Activated naive CD8-positive, alpha-beta T cell treated with anti-CD3 and anti-CD28 coated beads, Interleukin-2, amount 50 U/mL, for 24 hours (primary cell): ENCODE measurements at places on chromosomes 5 and 9.

GRCh38 chr9:3949744-3950143 is 350.1 kb downstream of the GLIS3 start:
- H3K27ac ChIP-seq, result no peak overlapping the region
- peaks cover 1% of the 10 kb centered on the region for H3K4me1 ChIP-seq
- H3K27me3 ChIP-seq, result peaks cover 2% of the 10 kb centered on the region

DNA sequence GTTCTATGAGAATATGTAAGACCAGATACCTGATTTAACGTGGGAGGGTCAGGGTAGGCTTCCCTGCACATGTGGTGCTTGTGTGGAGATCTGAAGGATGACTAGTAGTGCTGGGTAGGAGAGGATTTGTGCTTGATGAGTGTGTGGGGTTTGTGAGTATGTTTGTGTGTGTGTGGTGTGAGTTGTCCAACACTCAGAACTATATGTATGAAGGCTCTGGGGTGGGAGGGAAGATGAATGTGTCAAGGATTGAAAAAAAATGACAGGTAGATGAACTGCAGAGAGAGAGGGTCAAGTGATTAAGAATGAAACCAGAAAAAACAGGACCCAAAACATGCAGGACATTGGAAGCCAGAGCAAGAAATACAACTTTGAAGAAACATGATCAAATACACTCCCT is 154.6 kb upstream of the NR3C1 start:
- no peak overlapping the region for H3K4me3 ChIP-seq
- DNase-seq, result no peak
- H3K4me1 ChIP-seq, result peaks cover 13% of the 10 kb centered on the region

GRCh38 chr5:95524423-95524822 is 30.4 kb downstream of the SKIC3 start:
- no peaks in the 10 kb centered on the region for H3K27me3 ChIP-seq
- H3K4me1 ChIP-seq, result no peaks in the 10 kb centered on the region
- H3K27ac ChIP-seq, result no peak overlapping the region

- H3K36me3 ChIP-seq, result no peaks in the 10 kb centered on the region
- no peak overlapping the region for H3K4me3 ChIP-seq
- H3K27ac ChIP-seq, result no peak overlapping the region
- DNase-seq, result no peak
- H3K27me3 ChIP-seq, result peaks cover 43% of the 10 kb centered on the region
- H3K4me1 ChIP-seq, result no peaks in the 10 kb centered on the region
Observed at GRCh38 chr9:101442318-101442717, 6.7 kb upstream of the ALDOB start.

GRCh38 chr5:168307925-168308584 is 16.6 kb downstream of the WWC1 start:
- no peak overlapping the region for H3K4me3 ChIP-seq
- peaks cover 5% of the 10 kb centered on the region for H3K27me3 ChIP-seq
- H3K36me3 ChIP-seq, result no peaks in the 10 kb centered on the region
- H3K4me1 ChIP-seq, result no peaks in the 10 kb centered on the region
- no peak for DNase-seq

- no peak overlapping the region for H3K4me3 ChIP-seq
- no peak overlapping the region for H3K27ac ChIP-seq
- H3K27me3 ChIP-seq, result no peaks in the 10 kb centered on the region
- no peak for DNase-seq
- no peaks in the 10 kb centered on the region for H3K36me3 ChIP-seq
Observed at GRCh38 chr9:86766912-86767311, 180.4 kb downstream of the GAS1 start.

DNA sequence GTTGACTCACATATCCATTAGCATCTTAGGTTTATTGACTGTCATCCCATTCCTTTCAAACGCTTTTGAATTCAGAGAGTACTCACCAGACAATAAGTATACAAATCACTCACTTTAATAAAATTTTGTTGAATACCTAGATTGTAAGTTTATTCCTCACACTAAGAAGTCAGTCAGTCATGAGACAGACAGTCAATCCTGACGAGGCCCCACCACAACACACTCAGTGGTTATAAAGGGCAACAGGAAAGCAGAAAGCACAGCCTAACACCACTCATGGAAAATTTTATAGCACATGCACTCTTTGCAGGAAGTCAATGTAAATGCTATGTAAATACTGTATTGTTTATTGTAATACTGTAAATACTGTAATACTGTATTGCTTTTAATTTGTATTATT is 176.3 kb upstream of the PTGER4 start:
- peak overlapping the region; percentile 56 for H3K27ac ChIP-seq
- H3K4me3 ChIP-seq, result no peak overlapping the region
- H3K4me1 ChIP-seq, result peaks cover 22% of the 10 kb centered on the region

DNA sequence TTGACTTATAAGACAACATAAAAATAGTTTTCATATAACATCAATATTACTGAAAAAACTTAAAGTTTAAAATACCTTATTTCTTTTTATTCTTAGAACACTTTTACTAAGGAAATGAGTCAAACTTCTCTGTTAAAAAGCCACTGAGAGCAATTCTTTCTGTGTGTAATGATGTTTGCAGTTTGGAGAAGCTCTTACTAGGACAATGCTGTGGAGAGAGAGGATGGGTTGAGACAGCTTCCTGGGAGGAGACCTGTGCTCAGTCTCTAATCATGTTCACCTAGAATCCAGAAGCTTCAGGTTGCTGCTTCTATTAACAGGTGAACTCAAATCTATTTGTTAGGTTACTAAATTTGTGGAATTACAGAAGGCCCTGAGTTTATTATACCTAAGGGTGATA is 198.5 kb downstream of the DNAH5 start:
- H3K4me3 ChIP-seq, result no peak overlapping the region
- H3K27me3 ChIP-seq, result no peaks in the 10 kb centered on the region
- H3K4me1 ChIP-seq, result no peaks in the 10 kb centered on the region
- DNase-seq, result no peak
- H3K27ac ChIP-seq, result no peak overlapping the region

- H3K4me3 ChIP-seq, result no peak overlapping the region
- no peak for DNase-seq
- H3K4me1 ChIP-seq, result no peaks in the 10 kb centered on the region
- H3K27ac ChIP-seq, result no peak overlapping the region
- H3K36me3 ChIP-seq, result no peaks in the 10 kb centered on the region
Observed at GRCh38 chr9:15101095-15101494, 190.9 kb upstream of the FREM1 start.

- peaks cover 21% of the 10 kb centered on the region for H3K27me3 ChIP-seq
- peaks cover 16% of the 10 kb centered on the region for H3K4me1 ChIP-seq
- no peak for DNase-seq
Observed at GRCh38 chr9:121298689-121299466, 30.9 kb downstream of the GSN start.

GRCh38 chr5:128197896-128198522 is 114.4 kb downstream of the SLC12A2 start:
- H3K4me1 ChIP-seq, result peaks cover 33% of the 10 kb centered on the region
- H3K4me3 ChIP-seq, result no peak overlapping the region
- peaks cover 7% of the 10 kb centered on the region for H3K27me3 ChIP-seq
- peaks cover 11% of the 10 kb centered on the region for H3K36me3 ChIP-seq

- peaks cover 30% of the 10 kb centered on the region for H3K4me1 ChIP-seq
- DNase-seq, result no peak
- H3K36me3 ChIP-seq, result peaks cover 66% of the 10 kb centered on the region
Observed at GRCh38 chr5:87400305-87400899, 12.3 kb downstream of the CCNH start.

GRCh38 chr5:176637556-176637955 is 7.1 kb downstream of the EIF4E1B start:
- peaks cover 26% of the 10 kb centered on the region for H3K27me3 ChIP-seq
- H3K4me3 ChIP-seq, result no peak overlapping the region
- no peak for DNase-seq
- no peaks in the 10 kb centered on the region for H3K36me3 ChIP-seq
- peaks cover 9% of the 10 kb centered on the region for H3K4me1 ChIP-seq

GRCh38 chr5:141852448-141852847 is 25.8 kb downstream of the PCDH1 start:
- H3K36me3 ChIP-seq, result no peaks in the 10 kb centered on the region
- H3K4me3 ChIP-seq, result no peak overlapping the region
- DNase-seq, result no peak

DNA sequence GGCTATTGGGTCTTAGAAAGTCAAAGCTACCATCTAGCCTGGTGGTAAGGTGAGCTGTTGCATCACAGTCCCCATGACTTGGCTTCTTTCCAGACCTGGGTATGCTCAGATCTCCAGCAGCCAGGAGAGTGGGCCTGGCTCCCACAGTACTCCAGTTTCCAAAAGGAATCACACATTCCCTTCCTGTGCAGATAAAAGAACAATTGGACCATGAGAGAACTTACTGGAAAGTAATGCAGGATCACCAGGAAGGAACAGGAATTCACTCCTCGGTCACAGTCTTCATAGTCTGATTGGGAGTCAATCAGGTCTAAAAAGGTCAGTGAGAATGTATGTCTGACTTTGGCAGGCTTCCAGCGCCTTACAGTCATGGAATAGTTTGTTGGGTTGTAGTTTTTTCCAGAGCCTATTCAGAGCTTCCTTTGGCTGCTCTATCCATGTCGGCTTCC is 47.8 kb upstream of the CD180 start:
- H3K36me3 ChIP-seq, result no peaks in the 10 kb centered on the region
- H3K4me3 ChIP-seq, result no peak overlapping the region
- H3K27me3 ChIP-seq, result no peaks in the 10 kb centered on the region
- DNase-seq, result no peak
- no peak overlapping the region for H3K27ac ChIP-seq

GRCh38 chr9:134847752-134848432 is 32.7 kb upstream of the FCN2 start:
- DNase-seq, result no peak
- H3K27ac ChIP-seq, result no peak overlapping the region
- H3K27me3 ChIP-seq, result no peaks in the 10 kb centered on the region
- H3K4me1 ChIP-seq, result no peaks in the 10 kb centered on the region

- H3K36me3 ChIP-seq, result no peaks in the 10 kb centered on the region
- no peaks in the 10 kb centered on the region for H3K27me3 ChIP-seq
- H3K4me1 ChIP-seq, result peaks cover 24% of the 10 kb centered on the region
- H3K27ac ChIP-seq, result no peak overlapping the region
- no peak overlapping the region for H3K4me3 ChIP-seq
- no peak for DNase-seq
Observed at GRCh38 chr9:89281106-89281505, 29.9 kb upstream of the CKS2 start.

- H3K4me3 ChIP-seq, result no peak overlapping the region
- H3K27me3 ChIP-seq, result no peaks in the 10 kb centered on the region
- DNase-seq, result no peak
- H3K36me3 ChIP-seq, result no peaks in the 10 kb centered on the region
- H3K4me1 ChIP-seq, result no peaks in the 10 kb centered on the region
Observed at GRCh38 chr9:121851641-121852091, 200.2 kb downstream of the DAB2IP start.

DNA sequence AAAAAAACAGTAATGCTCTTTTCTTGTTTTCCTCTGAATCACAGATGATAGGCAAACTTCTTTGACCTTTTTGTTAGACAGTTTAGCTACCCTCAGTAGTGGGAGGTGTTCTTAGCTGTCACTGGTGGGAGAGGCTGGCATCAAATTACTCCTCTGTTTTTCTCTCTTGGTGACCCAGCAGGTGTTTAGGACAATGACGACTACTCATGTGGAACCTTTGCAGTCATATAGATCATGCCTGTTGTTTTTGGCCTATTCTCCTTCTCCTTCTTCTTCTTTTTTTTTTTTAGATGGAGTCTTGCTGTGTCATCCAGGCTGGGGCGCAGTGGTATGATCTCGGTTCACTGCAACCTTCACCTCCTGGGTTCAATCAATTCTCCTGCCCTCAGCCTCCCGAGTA is 15.4 kb upstream of the NPR2 start:
- H3K27ac ChIP-seq, result no peak overlapping the region
- peaks cover 14% of the 10 kb centered on the region for H3K36me3 ChIP-seq
- no peak for DNase-seq
- H3K27me3 ChIP-seq, result no peaks in the 10 kb centered on the region
- H3K4me1 ChIP-seq, result peaks cover 4% of the 10 kb centered on the region
- no peak overlapping the region for H3K4me3 ChIP-seq

DNA sequence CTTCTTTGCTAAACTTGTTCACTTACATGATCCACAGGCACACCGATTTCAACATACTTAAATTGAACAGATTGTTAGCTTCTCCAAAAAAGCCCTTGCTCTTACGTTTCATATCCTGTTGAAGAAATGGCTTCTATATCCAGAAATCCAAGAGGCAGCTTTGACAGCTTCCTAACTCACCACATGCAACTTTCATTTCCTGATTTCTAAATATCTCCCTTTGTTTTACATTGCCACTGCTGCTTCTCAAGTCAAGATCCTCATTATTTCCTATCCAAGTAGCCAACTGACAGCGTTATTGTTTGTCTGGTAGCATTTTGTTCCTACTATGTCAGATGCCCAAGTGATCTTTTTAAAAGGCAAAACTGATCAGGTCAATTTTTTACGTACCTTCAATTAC is 913.2 kb upstream of the TYRP1 start:
- H3K4me1 ChIP-seq, result no peaks in the 10 kb centered on the region
- no peak overlapping the region for H3K27ac ChIP-seq
- no peaks in the 10 kb centered on the region for H3K27me3 ChIP-seq
- no peaks in the 10 kb centered on the region for H3K36me3 ChIP-seq

GRCh38 chr9:133163504-133164172 is at the start of gene GBGT1:
Gene GBGT1, minus strand, starts transcription at chr9:133163914. Its CDS starts 1,502 bp downstream, at chr9:133162412.
- peak within 1 kb of the TSS; percentile 75 for H3K4me3 ChIP-seq
- DNase-seq, result peak; percentile 49
- H3K27ac ChIP-seq, result no peak within 1 kb of the TSS
- H3K36me3 ChIP-seq, result peaks cover 2% of the 10 kb centered on the region
- peaks cover 2% of the 10 kb centered on the region for H3K4me1 ChIP-seq
- peaks cover 6% of the 10 kb centered on the region for H3K27me3 ChIP-seq

- peaks cover 19% of the 10 kb centered on the region for H3K4me1 ChIP-seq
- no peak overlapping the region for H3K27ac ChIP-seq
- no peak for DNase-seq
- H3K36me3 ChIP-seq, result no peaks in the 10 kb centered on the region
- no peak overlapping the region for H3K4me3 ChIP-seq
Observed at GRCh38 chr5:141881886-141882285, 3.7 kb upstream of the PCDH1 start.

- no peaks in the 10 kb centered on the region for H3K4me1 ChIP-seq
- H3K27me3 ChIP-seq, result peaks cover 12% of the 10 kb centered on the region
- H3K27ac ChIP-seq, result no peak overlapping the region
- DNase-seq, result peak; percentile 39
- H3K36me3 ChIP-seq, result no peaks in the 10 kb centered on the region
Observed at GRCh38 chr5:35089334-35090314, 41.9 kb upstream of the AGXT2 start.

GRCh38 chr9:90020276-90020871 is 415.6 kb downstream of the GADD45G start:
- peaks cover 10% of the 10 kb centered on the region for H3K27me3 ChIP-seq
- no peaks in the 10 kb centered on the region for H3K36me3 ChIP-seq
- no peak overlapping the region for H3K4me3 ChIP-seq
- no peak for DNase-seq
- peaks cover 15% of the 10 kb centered on the region for H3K4me1 ChIP-seq

DNA sequence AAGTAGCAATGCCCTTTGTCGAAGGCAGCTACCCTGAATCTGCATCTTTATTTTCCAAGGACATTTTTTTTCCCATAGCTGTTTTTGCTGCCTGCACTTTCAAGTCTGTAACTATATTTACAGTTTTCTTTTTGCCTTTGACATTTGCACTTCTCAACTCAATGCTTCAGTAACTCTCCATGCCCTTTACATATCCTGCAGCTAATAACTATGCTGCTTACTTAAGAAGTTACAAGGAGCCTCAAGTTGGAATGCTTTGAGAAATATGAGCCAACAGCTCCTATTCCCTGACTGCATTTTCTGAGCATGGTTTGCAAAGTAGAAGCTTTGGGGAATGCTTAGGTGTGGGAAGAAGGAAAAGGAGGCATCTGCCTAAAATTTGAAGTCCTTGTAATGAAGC is 194.8 kb upstream of the TRPC7 start:
- no peak overlapping the region for H3K27ac ChIP-seq
- H3K4me1 ChIP-seq, result peaks cover 2% of the 10 kb centered on the region
- no peaks in the 10 kb centered on the region for H3K36me3 ChIP-seq
- no peak overlapping the region for H3K4me3 ChIP-seq

- peak overlapping the region; percentile 92 for H3K4me3 ChIP-seq
- no peaks in the 10 kb centered on the region for H3K27me3 ChIP-seq
- peak overlapping the region; percentile 98 for H3K27ac ChIP-seq
- DNase-seq, result peak; percentile 18
- H3K4me1 ChIP-seq, result peaks cover 30% of the 10 kb centered on the region
Observed at GRCh38 chr5:91382530-91383026, 539 bp downstream of the ARRDC3 start.
